DMS 273 treated with DMSO at 0.1 percent for 48 hours (cell line): ENCODE measurements at places on chromosomes 13 and 19.

- no peak for DNase-seq
Measured at GRCh38 chr13:101919541-101920181, 467.2 kb downstream of the ITGBL1 start.

- DNase-seq, result no peak
Measured at GRCh38 chr19:21902571-21902970, 66.6 kb upstream of the ZNF43 start.

- DNase-seq, result no peak
Measured at GRCh38 chr19:9009935-9010651, at the start of gene MUC16. Gene MUC16, minus strand, starts transcription at chr19:9010409.

DNA sequence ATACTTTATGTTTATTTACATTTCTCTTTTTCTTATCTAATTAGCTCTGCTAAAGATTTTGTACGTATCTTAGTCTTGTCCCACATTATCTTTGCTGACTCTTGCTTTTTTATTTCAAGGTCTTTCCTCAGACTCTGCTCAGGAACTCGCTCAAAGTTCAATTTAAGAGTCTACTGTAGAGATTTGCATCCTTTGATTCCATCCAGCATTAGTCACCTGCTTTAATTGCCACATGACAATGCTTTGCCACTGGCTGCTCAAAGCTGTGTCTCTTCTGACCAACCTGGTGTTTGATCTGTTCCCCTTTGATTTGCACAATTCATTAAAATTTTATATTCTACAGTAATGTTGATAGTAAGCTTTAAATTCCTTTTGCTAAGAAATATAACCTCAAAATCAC, 157.9 kb upstream of the FREM2 start:
- DNase-seq, result no peak

DNA sequence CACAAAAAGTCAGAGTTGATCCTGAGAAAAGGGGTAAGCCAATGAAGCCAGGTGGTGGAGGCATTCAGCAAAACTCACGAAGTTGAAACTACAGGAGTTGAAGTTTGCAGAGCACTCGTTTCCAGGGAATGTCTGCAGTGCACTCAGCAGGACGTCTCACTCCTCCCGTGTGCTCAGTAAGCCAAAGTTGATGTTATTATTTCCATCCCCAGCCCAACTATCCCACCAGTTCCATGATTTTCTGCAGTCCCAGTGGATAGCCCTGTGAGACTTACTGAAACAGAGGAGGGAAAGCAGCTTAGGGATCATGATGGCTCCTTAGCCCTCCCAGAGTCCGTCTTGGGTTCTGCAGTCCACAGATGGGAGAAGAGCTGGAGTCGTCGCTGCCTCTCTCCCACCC, at the start of gene TARM1:
Gene TARM1 (minus strand): TSS at position 334 of the 400 bp plus-strand sequence. CDS start 25 bp downstream, at position 309.
- DNase-seq, result no peak
